HuH-7.5 (cell line): ENCODE measurements at places on chromosomes 7 and 10.

GRCh38 chr10:123257904-123258456 lies 103.8 kb downstream of the BUB3 start:
- DNase-seq, result no peak

DNA sequence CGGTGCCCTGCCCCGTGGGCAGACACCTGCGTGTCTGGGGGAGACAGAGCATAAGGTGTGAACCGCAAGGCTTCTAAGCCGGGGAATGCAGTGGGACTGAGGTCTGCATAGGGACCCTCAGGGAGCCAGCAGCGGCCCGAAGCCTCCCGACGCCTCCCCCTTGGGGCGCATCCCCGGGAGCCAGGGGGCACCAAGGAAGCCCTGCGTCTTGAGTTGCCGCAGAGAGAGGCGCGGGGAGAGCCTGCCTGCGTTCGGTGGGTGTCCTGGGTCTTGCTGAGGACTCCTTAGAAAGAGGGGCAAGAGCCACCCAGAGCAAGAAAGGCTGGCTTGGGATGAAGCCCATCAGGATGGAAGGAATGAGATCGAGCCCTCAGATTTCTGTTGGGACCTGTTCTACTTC lies 18.2 kb upstream of the UNCX start:
- DNase-seq, result no peak

GRCh38 chr7:27922907-27923641 lies 183.1 kb downstream of the TAX1BP1 start:
- no peak for DNase-seq

DNA sequence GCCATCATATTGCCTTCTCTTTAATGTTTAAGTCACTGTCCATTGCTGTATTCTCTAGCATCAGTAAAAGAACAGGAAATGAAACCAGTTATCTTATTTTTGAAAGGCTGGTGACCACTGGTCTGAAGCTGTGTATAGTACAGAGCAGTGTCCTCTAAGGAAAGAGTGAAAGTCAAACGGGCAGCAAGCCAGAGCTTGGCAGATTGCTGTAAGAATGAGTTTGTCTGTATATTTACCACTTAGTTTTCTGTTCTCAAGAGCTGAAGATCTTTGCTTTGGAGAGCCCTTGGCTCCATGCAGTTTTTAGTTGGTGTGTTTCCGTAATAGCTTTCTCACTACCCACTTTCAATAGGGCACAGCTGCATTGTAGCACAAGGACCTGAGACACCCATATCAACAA lies 31.9 kb downstream of the PCBD1 start:
- DNase-seq, result no peak

GRCh38 chr7:107773027-107773426 lies 29.1 kb downstream of the CBLL1 start:
- DNase-seq, result no peak

- no peak for DNase-seq
Measured at GRCh38 chr7:35565927-35566326, 129.0 kb downstream of the HERPUD2 start.

GRCh38 chr7:138608275-138608674 lies 92.9 kb downstream of the SVOPL start:
- DNase-seq, result no peak

- no peak for DNase-seq
Measured at GRCh38 chr10:118266098-118266748, 75.9 kb downstream of the FAM204A start.

DNA sequence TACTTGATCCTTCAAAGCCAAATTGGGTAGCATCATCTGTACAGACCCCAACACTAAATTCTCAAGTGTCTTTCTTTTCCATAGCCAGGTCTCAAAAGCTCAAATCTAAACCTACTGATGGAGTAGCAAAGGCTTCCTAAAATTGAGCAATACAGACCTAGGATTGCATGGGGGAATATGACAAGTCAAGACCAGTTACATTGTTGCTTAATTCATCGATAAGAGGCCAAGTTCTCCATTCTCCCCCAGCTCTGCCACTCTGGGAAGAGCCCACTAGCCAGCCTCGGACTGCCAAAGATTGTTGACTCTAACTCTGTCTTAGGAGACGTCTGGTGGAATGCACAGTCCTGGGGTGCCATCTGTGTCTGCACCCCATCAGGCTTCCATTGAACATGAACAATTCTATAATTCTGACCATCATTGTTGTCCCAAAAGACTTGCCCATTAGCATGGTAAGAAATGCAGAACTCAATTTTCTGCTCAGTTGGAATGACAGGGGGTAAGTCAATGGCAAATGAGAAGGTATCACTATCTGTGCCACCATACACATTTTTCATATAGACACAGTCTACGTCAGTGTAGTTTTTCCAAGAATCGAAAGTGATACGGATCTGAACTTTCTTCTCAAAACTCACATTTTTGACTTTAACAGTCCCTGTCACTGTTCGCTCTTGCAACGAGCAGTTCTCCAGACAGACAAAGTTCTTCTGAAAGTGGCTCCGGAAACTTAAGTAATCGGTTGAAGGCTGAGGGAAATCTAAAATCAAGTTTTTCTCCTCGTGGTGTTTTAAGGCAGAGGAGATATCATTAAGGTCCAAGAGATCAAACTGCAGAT lies 2.9 kb downstream of the PPP1R3C start:
- DNase-seq, result no peak

DNA sequence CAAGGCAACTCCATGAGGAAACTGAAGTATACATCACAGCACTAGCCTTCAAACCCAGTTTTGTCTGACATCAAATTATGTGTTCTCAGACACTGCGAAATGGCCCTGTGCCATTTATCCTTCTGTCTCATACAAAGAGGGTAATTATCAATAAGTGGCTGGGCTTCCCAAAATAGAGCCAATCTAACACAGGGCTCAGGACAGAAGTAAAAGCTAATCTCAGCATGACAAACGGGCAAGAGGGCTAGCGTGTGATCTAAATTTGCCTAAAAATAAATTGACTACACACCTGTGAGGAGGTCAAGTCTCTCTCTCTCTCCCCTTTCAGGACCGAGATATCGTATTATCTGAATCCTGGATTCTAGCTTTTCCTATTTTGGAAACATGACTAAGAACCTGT lies 67.2 kb downstream of the DGKB start:
- no peak for DNase-seq

GRCh38 chr7:120163449-120163848 lies 109.5 kb upstream of the KCND2 start:
- no peak for DNase-seq

DNA sequence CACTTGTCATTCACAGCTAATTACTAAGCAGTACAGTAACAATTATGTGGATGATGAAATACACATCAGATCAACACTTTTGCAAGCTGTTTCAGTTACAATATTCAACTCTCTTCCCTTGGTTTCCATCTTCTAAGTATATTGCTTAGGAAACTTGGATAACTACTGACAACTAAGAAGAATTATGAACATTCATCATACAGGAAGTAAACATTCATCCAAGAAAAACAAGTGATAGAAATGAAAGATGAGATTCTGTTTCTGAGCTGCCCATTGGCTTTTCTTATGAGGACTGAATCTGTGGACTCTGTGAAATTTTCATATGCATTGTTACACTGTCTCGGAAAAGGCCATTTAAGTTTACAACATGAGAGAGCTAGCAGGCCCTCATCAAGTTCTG lies 240.2 kb downstream of the PRKG1 start:
- no peak for DNase-seq

DNA sequence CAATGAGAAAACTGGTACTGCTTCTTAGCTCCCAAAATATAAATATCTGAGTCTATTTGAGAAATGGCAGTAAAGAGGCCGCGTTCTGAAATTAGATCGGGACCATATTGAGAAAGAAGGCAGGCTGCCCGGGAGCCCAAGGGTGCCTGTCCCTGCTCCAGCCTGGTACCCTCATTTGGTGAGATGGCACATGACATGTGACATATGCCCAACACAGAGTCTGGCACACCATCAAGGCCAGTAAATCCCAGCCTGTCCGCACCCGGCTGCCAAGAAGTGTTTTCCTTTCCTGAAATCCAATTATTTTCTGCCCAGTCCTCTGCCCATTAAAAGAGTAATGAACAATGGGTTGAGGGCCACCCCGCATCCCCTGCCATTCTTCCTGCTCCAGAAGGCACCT lies 66.4 kb downstream of the CDH23 start:
- no peak for DNase-seq

DNA sequence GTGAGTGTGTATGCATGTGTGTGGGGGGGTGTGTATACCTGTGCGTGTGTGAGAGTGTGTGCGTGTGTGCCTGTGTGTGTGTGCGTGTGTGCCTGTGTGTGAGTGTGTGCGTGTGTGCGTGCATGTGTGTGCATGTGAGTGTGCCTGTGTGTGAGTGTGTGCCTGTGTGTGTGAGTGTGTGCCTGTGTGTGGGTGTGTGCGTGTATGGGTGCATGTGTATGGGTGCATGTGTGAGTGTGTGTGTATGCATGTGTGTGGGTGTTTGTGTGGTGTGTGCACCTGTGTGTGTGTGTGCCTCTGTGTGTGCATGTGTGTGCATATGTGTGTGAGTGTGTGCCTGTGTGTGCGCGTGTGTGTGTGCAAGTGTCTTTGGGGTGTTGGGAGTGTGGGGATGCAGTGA lies 6.4 kb downstream of the ANTXRL start:
- DNase-seq, result no peak

DNA sequence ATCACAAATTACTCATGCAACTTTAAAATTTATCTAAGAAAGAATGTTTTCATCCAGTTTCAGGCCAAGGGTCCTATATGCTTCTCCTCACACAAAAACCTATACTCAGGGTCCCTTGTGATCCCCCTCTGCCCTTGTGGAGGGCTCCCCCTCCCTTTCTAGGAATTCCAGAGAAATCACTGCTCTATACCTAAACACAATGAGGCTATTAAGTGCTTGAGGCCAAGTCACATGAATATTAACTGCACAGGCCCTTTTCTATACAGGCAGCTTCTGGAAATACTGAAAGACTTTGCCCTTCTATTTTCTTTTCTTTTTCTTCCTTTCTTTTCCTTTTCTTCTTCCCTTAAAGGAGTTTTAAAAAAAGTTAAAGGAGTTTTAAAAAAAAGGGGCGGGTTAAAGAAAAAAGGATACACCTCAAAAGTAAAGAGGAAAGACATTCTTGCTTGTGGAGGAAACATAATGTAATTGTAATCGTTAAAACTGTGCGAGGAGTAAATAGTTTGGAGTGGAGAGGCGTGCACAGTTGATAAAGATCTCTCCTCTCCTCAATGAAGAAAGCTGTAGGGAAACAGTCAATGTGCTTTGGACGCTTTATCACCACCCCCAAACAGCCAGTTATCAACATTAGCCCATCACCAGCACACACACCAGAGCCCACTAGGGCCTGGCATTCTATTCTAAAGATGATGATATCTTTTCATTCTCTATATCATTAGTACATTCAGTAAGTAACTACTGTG lies 16.4 kb downstream of the GRB10 start:
- DNase-seq, result no peak

DNA sequence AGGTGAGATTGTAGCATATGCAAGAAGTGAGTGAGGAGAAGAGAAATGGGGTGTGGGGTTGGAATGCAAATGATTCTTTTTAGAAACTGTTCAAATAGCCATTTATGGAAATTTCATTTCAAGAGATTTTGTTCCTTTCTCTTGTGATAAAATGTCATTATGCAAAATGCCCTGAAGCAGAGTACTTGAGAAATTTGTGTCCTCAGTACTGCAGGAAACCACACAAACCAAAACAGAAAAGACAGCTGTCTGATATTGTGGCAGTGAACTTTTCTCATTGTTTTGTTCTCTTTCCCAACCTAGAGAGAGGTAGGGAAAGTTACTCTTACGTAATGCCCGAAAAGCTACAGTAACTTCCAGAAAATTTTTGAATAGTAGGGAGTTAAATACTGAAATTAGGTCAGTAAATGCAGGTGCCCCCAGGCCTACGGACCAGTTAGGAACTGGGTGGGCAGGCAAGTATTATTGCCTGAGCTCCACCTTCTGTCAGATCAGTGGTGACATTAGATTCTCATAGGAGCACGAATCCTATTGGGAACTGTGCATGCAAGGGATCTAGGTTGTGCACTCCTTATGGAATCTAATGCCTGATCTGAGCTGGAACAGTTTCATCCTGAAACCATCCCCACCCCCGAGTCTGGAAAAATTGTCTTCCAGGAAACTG lies 34.0 kb downstream of the DLD start:
- DNase-seq, result no peak

GRCh38 chr7:214410-215212 lies 22.2 kb downstream of the FAM20C start:
- no peak for DNase-seq

- no peak for DNase-seq
Measured at GRCh38 chr7:154881026-154881425, 121.9 kb downstream of the PAXIP1 start.

DNA sequence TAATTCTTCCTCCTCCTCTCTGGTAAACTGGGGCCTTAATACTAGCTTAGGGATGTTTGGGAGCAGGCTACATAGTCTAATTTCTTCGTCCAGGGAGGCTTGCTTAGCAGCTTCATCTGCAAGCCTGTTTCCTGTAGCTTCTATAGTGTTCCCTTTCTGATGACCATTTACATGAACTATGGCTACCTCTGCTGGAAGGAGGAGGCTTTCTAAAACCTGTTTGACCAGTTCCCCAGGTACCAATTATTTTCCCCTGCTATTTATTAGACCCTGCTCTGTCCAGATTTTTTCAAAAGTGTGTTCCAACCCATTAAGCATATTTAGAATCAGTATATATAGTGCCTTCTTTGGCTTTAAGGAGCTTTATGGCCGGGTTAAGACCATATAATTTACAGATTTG lies 38.8 kb upstream of the DNAH11 start:
- no peak for DNase-seq

GRCh38 chr10:62554632-62555199 lies 180.5 kb downstream of the ZNF365 start:
- no peak for DNase-seq

DNA sequence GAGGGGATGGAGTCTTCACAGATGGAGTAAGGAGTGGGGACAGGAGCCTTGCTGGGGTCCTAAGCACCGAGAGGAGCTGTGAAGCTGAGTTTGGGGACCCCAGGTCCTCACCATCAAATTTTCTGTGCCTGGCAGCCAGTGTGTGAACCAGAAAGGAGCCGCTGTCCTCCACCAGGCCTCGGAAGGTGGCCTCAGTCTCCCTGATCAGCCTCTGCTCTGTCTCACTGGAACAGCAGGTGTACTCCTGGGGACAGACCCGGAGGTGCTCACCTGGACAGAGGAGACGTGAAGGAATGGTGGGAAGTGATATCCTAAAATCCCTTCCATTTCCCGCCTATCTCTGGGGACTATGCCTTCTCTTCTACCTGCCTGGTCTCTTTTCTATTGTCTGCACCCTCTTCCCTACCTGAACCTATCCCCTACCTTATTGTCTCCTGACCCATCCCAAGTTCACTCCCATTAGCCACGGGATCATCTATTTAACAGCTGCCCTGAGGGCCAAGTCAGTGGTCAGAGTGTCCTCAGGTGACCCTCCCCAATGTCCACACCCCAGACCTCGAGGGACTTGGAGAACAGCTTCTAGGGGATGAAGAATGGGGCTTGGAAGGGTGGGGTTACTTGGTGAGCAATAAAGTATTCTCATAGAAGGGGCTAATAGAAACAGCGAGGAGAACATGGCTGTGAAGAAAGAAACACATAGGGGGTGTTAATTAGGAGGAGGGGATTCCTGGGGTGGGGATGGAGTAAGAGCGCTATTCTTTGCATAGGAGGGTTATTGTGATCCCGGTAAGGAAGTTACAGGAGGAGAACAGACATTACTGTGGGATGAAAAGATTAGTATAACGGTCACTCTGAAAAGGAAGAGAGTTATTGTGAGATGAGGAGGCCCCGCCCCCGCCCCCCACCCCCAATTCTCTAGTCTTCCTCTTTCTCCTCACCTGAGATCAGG lies 811 bp downstream of the GPC2 start:
- DNase-seq, result no peak

- DNase-seq, result no peak
Measured at GRCh38 chr10:49278497-49278981, 20.4 kb upstream of the C10orf71 start.
